ENCODE measurements at places on chromosomes 4 and X.
A peak's percentile ranks its signal among the peaks of the same experiment; 100 is the strongest.

- DNase-seq: no peak
Measured at GRCh38 chr4:13881892-13882291, 254.4 kb upstream of the BOD1L1 start.

DNA sequence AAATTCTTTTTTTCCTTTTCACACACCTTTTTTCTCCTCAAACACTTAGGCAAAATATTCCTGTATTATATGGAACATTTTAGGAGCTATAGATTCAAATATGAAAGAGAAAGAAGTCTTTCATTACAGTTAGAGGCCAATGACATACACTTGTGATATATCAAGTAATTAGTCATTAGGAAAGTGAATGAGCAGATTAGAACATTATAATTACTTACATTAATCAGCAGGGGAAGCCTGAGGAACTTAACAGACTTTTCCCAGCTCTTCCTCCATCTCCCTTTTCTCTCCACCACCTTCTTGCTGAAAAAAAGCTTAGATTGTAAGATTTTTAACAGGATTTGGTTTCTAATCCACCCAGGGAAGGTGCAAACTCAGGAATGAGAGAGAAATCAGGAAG, 29.6 kb downstream of the KLF3 start:
- no peak for DNase-seq

DNA sequence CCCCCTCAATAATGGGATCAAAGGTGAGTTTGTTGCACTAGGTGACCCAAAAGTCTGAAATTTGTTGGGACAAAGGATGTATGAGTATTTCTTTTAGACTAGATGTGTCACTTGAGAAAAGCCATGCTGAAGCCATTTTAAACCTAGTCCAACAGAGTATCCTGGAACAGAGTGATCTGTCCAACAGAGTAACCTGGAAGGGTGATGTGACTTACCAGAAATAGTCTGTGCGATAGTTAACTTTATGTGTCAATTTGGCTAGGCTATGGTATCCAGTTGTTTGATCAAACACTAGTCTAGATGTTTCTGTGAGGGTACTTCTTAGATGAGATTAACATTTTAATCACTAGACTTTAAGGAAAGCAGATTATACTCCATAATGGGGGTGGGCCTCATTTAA, 154.5 kb downstream of the PARM1 start:
- no peak for DNase-seq

DNA sequence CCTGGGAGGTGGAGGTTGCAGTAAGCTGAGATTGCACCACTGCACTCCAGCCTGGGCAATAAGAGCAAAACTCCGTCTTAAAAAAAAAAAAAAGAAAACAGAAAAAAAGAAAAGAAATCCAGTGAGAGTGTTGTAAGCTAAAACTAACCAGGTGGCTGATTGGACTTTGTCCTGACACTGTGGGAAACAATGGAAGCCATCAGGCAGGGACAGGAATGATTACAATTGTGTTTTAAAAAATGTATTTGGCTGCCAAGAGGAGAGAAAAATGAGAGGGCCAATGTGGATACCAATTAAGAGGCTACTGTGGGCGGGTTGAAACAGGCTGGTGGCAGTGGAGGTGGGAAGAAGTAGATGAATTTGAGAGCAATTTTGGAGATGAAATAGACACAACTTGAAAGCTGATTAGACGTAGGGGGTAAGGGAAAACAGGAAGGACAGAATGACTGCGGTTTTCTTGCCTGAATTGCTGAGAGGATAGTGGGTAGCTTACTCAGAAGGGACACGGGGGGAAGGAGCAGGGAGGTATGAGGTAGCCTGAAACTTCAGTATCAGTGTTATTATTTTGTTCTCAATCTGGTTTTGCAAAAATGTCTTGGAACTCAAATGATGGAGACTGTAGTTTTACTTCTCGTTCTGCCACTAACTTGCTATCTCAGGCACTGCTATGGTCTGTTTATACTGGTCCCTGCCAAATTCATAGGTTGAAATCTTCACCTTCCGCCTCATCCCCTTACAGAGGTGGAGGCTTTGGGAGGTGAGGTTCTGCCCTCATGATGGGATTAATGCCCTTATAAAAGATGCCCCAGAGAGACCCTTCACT, 45.6 kb upstream of the CHRNA9 start:
- DNase-seq: peak; percentile 68

DNA sequence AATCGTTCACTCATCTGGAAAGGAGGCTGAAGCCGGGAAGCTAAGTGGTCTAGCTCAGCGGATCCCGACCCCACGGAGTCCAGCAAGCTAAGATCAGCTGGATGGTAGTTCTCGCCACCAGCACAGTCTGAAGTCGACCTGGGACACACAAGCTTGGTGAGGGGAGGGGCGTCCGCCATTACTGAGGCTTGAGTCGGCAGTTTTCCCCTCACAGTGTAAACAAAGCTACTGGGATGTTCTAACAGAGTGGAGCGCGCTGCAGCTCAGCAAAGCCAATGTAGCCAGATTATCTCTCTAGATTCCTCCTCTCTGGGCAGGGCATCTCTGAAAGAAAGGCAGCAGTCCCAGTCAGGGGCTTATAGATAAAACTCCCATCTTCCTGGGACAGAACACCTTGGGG, 555.4 kb downstream of the BCOR start:
- DNase-seq: no peak

GRCh38 chrX:103637604-103638338, 9.0 kb downstream of the TCEAL1 start:
- DNase-seq: no peak

DNA sequence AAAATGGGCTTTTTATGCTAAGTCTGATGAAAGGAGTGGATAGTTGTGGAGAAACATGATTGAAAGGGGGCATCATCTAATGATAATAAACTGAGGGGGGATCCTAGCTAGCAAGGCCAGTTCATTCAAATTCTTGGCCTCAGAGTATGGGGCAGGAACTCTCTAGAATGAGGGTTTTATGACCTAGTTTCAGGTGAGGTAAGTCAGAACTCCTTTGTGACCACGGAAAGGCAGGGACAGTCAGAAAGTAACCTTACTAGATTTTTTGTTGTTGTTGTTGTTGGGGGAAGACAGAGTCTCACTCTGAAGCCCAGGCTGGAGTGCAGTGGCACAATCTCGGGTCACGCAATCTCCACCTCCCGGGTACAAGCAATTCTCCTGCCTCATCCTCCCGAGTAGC, 1.5 kb upstream of the PAQR3 start:
- no peak for DNase-seq

- no peak for DNase-seq
Measured at GRCh38 chrX:67004451-67004850, 365.6 kb upstream of the EDA2R start.

GRCh38 chr4:110533590-110533910, 57.6 kb downstream of the ENPEP start:
- no peak for DNase-seq

GRCh38 chrX:46325312-46325877, 219.8 kb downstream of the ZNF674 start:
- DNase-seq: no peak

GRCh38 chrX:64850371-64851082, 125.7 kb downstream of the ZC4H2 start:
- no peak for DNase-seq

DNA sequence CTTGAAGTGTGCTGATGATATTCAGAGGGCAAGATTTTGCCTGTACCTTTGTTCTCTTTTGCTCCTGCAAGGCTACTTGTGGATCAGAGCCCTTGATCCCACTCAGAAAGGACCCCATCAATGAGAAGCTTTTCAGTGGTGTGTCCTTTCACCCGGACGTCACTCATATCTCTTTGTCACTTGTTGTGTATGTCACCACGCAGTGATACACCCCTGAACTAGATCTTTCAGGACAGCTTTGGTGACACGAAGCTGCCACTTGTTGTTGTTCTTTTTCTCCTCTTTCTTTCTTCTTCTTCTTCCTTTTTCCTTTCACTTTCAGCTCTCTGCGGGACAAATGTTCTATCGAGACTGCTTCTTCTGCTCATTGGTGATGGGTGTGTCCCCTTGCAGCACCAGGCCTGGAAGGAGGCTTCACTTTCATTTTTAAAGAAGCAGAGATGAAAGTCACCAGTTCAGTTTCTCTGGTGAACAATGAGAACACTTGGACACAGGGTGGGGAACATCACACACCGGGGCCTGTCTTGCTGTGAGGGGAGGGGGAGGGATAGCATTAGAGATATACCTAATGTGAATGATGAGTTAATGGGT, 83.6 kb downstream of the NBDY start:
- peak; percentile 58 for DNase-seq

DNA sequence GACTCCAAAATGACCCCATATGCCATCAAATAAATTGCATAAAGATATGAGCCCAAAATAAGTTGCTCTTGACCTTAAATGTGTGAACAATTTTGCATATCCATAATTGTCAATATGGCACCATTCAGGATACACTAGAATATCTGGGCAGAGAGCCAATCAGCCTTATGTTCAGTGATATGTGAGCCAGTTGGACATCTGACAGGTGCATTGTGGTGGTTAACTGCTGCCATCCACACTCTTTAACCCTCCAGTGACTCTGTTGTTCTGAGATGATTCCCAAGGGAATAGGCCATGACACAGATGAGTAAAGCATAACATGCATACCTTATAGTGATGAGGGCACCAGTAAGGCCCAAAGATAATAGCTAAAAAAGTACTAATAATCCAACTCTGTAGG, 500.1 kb downstream of the PCDH18 start:
- DNase-seq: no peak

DNA sequence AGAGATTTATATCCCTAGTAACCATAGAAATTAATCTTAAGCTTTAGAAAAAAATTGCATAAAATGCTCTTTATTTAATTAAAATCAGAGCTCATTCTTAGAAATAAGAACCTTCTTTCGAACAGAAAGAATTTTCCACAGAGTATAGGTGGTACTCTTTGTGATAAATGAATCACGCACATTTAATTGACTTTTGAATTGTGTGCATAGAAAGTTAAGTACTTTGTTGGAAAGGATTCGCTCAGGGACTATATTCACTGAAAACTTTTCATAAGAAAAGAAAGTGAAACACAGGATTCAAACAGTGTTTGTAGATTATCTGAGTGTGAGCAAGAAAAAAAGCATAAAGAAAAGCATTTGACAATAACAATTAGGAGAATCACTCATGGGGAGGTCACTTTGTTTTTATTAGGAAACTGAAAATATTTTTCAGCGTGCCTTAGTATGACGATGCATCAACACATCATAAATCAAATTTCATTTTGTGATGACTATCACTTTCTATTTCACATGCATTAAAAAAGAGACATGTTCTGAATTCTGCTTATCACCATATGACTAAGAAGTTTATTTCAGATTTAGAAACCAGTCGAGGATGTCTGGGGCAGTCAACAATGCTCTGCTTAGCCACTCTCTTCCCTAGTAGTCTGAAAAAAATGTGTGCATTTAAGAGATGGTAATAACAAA, 49.5 kb downstream of the STX18 start:
- no peak for DNase-seq

GRCh38 chrX:15664487-15665444, at the start of gene CLTRN:
Gene CLTRN (minus strand): TSS chrX:15664805. CDS start chrX:15664775, 30 bp downstream.
- DNase-seq: no peak

- DNase-seq: peak; percentile 33
Measured at GRCh38 chr4:112075129-112075753, 70.0 kb upstream of the FAM241A start.

GRCh38 chr4:106039796-106040195, 144.5 kb downstream of the NPNT start:
- no peak for DNase-seq

- no peak for DNase-seq
Measured at GRCh38 chr4:155799794-155800123, 40.9 kb downstream of the GUCY1B1 start.

- no peak for DNase-seq
Measured at GRCh38 chr4:91936311-91936710, 367.5 kb upstream of the GRID2 start.

- peak; percentile 31 for DNase-seq
Measured at GRCh38 chr4:150039274-150040127, 38.7 kb upstream of the DCLK2 start.

DNA sequence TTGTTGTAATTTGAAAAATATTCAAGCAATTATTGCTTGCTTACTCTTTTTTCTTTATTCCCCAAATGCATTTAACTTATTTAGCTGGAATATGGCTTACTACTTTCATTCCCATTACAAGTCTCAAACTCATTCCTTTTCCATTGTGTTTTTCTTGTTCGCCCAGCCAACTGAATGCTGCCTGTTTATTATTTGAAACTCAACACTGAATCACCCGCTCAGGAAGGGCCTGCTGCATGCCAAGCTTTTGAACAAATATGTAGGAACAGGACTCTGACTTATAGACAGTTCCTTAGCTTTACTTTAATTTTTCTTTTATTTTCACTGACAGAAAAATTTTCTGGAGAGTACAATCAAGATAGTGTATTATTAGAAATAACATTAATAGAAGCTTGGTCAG, 12.9 kb downstream of the PCDH18 start:
- DNase-seq: no peak

- no peak for DNase-seq
Measured at GRCh38 chr4:142141224-142141623, 504.8 kb downstream of the IL15 start.

- peak; percentile 40 for DNase-seq
Measured at GRCh38 chr4:44842531-44842930, 116.2 kb upstream of the GNPDA2 start.

- no peak for DNase-seq
Measured at GRCh38 chrX:149493567-149494562, 11.2 kb downstream of the IDS start.

DNA sequence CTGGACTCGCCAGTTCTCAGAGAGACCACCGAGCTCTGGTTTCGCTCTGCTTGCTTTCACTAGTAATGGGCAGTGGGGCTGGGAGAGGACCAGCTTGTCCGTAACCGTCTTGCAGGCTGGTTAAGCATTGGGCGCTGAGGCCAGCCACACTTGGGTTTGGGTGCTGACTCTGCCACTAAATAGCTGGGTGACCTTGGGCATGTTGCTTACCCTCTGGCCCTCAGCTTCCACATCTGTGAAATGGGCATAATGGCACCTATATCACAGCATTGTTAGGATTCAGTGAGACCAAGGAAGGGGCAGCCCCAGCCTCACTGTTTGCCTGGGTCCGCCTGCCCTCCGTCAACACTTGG, 43.5 kb downstream of the EVC start:
- no peak for DNase-seq

DNA sequence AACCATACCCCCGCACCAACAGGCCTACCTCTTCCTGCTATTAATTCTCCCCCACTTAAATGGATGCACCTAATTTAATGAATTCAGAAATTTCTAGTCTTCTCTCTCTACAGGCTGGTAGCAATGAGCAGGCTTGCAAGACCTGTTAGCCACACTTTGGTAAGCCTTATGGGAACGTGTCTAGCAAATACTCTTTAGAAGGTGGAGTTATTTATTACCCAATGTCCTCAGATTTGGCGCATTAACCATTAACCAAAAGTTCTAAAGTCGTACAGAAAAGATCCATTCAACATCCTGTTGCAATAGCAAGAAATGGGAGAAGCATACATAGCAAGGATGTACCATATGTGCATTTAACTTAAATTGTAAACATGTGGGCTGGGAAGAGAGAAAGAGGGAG, 47.5 kb downstream of the SLITRK2 start:
- DNase-seq: no peak

DNA sequence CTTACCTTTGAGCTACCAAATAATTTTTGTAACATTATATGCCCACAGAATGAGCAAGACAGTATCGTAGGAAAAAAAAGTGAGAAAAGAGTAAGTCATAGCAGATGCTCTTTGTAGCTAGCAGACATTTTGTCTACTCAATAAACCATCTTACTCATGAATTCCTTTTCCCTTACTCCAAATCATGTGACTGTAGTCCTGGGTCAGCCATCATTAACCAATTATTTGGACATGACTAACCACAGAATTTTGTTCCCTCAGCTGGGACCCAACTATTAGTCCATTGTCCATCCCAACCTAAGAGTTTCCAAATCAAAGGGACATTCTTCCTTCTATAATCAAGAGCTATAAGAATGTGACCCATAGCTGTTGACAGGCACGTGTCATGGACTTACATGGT, 11.4 kb downstream of the UBE2D3 start:
- DNase-seq: no peak

All from MV-4-11 (cell line).